ENCODE measurements at places on chromosomes 4 and X. TPM values are rescaled to one million over a fixed set of nuclear protein-coding genes. Genes with fewer than 3 reads are reported as not detected.
A peak's percentile ranks its signal among the peaks of the same experiment; 100 is the strongest.

Gene TMEM150C
- 0.98 TPM for total RNA-seq

Gene SORBS2
- 52.8 TPM for total RNA-seq

Gene HELT
- not detected for total RNA-seq

GRCh38 chrX:18158963-18159362 is 61.7 kb downstream of the BEND2 start:
- no peak overlapping the region for H3K4me3 ChIP-seq
- peaks cover 55% of the 10 kb centered on the region for H3K27me3 ChIP-seq
- no peaks in the 10 kb centered on the region for H3K4me1 ChIP-seq
- no peaks in the 10 kb centered on the region for H3K36me3 ChIP-seq
- H3K27ac ChIP-seq, result no peak overlapping the region

DNA sequence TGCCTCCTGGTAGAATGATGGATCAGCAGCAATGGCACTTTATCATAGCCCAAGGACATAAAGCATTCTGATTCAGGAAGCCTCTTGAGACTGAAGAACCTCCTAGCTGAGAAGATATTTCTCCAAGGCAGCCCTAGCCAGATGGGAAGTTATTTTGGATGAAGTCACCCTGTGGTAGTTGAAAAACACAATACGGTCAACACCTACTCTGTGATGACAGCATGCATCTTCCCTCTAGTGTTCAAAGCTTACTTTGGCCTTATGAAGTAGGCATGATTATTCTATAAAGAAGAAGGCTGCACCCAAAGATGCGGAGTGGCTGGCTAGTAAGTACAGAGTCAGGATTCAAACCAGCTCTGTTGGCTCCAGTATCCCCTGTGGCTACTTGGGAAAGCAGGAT is 47.9 kb downstream of the TLR10 start:
- no peaks in the 10 kb centered on the region for H3K27me3 ChIP-seq
- H3K4me3 ChIP-seq, result no peak overlapping the region
- no peak for DNase-seq
- no peak overlapping the region for H3K27ac ChIP-seq

DNA sequence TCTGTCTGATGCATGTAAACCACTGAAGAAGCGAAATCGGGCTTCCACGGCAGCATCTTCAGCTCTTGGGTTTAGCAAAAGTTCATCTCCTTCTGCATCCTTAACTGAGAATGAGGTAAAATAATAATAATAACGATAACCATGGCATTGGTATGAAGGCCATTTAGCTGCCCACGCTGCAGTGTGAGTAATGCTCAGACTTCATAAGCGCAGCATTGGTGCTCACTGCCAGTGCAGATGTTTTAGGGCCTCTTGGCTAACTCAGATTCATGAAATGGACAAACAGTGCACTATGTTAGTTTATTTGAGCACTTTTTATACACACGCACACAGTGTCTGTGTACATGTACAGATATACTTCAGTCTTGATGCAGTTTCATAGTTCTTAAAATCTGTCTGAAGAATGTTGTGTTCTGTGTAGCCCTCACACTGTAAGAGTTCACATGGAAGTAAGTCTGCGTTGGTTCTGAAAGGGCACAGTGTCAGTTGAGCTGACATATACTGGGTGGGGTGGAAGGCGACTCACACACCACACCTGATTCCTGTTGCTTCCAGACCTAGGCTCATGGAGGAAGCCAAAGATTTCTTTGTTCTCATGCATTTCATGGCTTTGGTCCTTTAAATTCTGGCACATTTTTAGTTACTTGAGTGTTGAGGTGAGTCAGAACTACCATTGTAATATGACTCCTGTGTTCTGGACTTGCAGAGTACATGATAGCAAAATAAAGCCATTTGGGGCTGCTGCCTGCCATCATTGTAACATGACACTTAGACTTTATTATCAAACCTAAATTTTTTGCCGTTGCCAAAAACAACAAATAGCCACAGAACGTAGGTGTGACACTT is 68.7 kb downstream of the NSD2 start:
- H3K27ac ChIP-seq, result peak overlapping the region; percentile 23
- no peaks in the 10 kb centered on the region for H3K4me1 ChIP-seq
- DNase-seq, result peak; percentile 30
- no peak overlapping the region for H3K4me3 ChIP-seq
- peaks cover 17% of the 10 kb centered on the region for H3K36me3 ChIP-seq
